Fibroblast of upper back skin (primary cell): ENCODE measurements at places on chromosomes 12 and 14.

- no peak for DNase-seq
Observed at GRCh38 chr14:22794551-22794951, 20.7 kb downstream of the SLC7A7 start.

DNA sequence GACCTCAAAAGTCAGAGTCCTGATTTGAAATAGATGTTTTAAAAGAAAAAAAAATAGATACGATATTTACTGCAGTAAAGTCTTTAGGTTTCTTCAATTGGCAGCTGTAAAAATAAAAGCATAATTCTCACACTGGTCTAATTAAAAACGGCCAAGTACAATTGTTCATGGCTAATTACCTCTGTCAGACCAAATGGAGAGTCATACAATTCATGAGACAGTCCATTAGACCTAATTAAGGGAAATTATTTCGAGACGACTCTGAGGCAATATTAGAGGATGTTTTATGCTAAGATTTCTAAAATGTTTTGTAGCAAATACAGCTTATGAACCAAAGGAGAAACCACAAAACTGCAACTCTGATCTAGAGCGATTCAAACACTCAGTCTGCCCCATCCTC lies 131.3 kb downstream of the PHLDA1 start:
- no peak for DNase-seq

DNA sequence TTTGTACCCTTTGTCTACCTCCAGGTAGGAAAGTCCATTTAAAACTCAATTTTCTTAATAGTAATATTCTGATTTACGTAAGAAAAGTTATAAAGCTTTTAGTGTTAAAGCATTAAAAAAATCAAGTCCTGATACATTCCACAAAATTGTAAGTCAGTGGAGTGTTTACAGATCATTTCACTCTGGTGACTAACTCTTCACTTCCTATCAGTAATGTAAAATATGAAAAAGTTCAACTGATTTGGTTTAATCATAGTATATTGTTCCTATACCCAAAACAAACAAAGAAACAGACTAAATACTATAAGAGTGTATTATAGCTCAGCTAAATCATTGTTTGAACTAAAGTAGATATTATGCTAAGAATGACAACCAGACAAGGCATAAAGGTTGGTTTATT lies 85.9 kb downstream of the VEZT start:
- DNase-seq = no peak

GRCh38 chr14:104782808-104783139 lies 12.8 kb downstream of the AKT1 start:
- no peak for DNase-seq

DNA sequence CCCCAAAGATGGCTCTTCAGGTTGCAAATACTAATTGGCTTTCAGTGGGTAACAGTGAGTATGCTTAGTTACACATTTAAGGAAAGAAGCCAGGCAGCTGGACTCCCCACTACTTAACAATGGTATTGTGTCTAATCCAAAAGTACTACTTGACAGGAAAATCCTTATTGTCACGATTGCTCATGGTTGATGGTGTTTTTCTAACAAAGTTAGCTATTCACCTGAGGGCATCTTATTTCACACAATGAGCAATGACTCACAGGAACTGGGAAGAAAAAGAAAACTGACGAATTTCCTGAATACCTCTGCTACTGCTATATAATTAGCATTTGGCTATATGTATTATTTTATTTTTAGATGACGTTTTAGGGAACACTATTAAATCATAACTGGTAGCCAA lies 33.4 kb upstream of the ALG10 start:
- DNase-seq = no peak

- DNase-seq = no peak
Observed at GRCh38 chr12:52352951-52353350, 14.3 kb downstream of the KRT85 start.

- DNase-seq = no peak
Observed at GRCh38 chr12:103772367-103773108, 68.5 kb downstream of the NT5DC3 start.

- peak; percentile 5 for DNase-seq
Observed at GRCh38 chr14:92880851-92881250, 42.1 kb upstream of the CHGA start.

GRCh38 chr12:102675672-102676071 lies 195.3 kb upstream of the IGF1 start:
- DNase-seq = peak; percentile 92

DNA sequence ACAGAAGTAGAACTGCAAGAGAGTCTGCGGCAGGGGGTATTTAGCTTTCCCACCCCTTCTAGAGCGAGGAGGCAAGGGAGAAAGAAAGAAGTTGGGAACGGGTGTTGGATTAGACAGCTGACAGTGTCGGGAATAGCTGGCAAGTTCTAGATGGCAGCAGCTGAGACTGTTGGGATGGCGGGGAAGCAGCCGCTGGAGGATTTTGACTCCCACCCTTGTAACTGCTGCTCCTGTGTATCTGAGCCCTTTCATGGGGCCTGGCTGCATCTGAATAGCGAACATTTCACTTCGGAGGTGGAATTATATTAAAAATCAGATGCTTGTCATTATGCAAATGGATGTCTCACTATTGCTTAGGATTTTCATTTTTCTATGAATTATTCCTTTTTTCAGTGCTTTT lies 104.6 kb downstream of the AACS start:
- no peak for DNase-seq

DNA sequence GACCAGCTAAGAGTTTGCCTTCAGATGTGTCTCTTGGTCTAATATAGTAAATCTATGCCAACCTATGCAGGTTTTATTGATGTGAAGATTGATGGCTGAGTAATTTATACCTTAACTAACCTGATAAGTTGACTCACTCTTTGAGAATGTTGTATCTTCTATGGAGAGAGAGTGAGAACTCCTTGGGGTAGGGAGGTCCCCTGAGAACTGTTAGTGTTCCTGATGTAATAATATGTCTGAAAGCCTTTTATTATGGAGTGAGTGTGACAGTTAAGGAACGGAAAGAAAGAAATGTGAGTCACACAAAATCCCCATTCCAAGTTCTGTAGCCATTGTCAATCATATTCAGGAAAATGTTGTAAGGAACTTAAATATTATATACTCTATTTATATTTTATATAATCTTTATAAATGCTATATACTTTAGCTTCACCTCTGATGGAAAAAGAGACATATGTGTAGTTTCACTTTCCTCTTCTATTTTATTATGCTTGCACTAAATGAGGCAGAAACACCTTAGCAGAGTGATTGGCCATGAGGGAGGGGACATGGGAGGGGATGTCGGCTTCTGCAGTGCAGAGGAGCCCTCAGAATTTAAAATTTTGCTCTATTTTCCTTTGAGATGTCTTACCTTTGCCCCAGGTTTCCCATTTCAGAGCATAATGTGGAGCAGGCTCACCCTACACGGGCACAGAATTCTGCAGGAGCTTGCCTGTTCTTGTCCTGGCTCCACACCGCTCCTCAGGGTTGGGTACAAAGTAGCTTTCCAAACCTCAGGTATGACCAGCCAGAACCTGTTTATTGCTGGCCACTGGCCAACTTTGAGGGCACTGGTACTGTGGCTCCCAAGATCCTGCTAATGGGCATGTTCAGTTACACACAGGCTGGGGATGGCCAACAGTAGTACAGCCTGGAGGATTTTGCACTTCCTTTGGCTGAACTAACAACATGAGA lies 57.7 kb downstream of the ARF6 start:
- DNase-seq = no peak

DNA sequence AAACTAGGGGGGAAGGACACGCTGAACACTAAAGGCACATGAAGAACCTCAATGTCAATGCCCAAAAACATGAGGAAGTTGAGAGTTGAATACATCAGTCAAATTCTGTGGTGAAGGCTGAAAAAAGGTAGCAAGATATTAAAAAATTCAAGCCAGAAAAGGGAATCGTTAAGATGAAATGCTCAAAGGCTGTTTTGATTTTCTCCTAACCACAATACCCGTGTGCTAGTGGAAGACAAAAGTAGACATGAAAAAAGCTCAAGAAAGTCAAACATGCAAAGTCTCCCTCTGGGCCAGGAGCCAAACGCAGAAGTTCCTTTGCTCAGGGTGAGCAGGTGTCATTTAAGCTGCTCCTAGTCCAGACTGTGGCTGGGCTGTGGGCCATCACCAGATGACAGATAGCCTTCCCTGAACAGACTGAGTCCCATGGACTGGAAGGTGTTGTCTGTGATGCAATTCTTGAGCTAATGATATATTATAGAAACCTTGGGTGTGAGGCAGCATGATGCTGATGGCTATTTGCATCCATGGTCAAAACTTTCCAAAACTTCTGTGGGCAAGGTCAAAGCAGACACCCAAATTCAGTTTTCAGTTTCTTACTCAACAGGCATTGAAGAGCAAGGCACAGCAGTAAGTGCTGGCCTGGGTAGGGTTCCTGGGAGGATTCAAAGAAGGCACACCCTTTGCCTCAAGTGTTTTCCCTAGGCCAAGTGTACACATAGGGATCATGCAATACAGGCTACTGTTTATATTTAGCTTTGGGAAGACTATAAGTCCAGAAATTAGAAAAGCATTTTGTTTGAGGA lies 81.6 kb downstream of the MYRFL start:
- peak; percentile 75 for DNase-seq

GRCh38 chr12:47807338-47807737 lies 12.4 kb downstream of the HDAC7 start:
- DNase-seq = no peak

- peak; percentile 89 for DNase-seq
Observed at GRCh38 chr14:54796961-54797360, 105.7 kb downstream of the GCH1 start.

DNA sequence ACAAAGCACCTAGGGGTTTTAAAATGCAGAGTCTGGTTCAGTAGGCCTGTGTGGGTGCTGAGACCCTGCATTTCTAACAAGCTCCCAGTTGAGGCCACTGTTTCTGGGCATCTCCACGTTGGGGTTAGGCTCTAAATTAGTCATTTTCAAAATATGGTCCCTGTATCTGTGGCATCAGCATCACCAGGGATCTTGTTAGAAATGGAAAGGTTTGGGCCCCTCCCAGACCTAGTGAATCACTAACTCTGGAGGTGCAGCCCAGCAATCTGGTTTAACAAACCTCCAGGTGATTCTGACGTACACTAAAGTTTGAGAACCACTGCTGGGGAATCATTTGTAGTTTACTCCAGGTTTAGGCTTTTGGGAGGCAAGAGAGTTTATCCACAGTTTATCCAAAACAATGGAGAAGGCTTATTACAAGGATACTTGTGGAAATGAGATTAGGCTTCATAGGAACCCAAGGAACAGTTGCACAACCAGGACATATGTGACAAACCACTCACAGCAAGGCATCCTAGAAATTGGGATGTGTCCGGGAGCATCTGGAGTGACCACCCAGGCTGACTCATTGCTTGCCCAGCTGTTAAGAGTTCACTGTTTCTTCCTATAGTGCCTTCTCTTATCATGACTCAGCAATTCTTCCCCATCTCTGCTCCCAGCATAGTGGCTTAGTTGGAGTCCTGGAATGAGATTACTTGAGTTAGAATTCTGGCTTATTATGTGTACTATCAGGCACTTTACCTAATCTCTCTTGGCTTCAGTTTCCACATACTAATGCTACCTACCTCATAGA lies 71.6 kb upstream of the STXBP6 start:
- DNase-seq = peak; percentile 95

DNA sequence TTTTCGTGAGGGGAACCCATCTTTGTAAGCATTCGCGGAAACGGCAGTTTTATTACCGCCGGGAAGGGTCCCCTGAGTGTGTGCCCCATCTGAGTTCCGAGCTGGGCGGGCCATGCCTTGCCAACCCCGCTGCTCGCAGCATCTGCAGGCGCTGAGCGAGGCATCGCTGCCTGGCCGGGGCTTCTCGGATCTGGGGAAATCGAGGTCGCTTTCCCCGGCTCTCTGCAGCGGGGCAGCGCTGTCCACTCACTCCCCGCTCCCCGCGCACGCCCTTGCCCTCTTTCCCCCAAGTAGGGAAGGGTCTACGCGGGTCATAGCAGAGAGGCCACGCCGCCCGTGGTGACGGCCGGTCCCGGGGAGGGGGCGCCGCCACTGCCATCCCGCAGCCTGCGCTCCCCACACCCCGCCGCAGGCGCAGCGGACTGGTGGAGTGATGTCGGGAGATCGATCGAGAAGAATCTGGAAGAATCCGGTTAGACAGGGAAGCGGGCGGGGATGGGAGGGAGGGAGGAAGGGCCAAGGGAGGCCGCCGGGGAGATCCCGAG lies 507 bp upstream of the FKBP4 start:
- DNase-seq = no peak

- no peak for DNase-seq
Observed at GRCh38 chr12:57099047-57099714, 10.3 kb downstream of the NAB2 start.

DNA sequence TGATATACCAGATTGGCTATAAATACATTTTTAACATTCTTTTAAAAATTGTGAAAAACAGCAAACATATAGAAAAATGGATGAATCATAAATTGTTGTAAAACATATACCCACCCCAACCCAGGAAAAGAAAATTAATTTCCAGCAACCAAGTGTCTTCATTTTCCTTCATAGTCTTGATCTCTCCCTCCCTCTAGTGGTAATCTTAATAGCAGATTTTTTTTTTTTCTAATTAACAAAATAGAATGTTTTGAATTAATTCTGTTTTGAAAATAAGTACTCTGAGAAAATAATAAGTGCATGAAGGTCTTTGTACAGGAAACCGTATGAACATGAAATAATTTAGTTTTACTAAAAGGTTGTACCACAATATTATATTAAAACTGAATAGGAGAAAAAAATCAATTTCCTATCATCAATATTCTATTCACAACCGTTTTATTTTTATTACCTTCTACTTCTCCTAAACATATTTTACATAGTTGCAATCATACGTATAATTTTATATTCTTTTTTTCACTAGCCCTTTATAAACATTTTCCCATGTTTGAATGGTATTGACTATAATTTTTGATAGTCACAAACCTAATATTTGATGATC lies 7.0 kb downstream of the ETNK1 start:
- peak; percentile 4 for DNase-seq

DNA sequence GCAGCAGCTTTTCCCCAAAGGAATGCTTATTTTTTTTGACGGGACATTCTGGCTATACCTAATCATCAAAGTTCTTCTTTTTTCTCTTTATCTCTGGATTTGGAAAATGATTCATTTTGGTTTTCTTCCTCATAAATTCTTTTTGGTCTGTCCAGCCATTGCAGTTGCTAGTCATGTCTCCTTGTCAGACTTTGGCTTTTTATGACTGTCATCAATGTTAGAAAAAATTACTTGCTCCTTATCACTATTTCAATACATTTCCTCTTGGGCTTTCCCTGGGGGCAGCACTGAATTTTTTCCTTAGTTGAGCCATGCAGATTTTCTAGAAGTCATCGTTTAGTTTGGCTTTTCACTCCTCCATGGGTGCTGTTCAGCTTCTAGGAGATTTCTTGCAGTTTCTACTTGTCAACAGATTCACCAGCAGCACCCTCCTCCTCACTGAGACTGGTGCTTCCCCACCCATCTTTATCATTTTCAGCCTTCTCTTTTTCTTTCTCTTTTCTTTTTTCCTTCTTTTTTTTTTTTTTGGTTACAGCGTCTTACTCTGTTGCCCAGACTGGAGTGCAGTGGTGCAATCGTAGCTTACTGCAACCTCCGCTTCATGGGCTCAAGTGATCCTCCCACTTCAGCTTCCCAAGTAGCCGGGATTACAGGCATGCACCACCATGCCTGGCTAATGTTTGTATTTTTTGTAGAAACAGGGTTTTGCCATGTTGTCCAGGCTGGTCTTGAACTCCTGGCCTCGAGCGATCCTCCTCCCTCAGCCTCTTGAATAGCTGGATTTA lies 5.2 kb downstream of the ADIPOR2 start:
- peak; percentile 35 for DNase-seq

- DNase-seq = no peak
Observed at GRCh38 chr12:49811961-49812401, 16.2 kb downstream of the NCKAP5L start.

- DNase-seq = no peak
Observed at GRCh38 chr14:57707219-57707618, 158.7 kb downstream of the SLC35F4 start.
